ENCODE measurements at places on chromosomes 1 and 21. TPM values are rescaled to one million over a fixed set of nuclear protein-coding genes. Genes with fewer than 3 reads are reported as not detected.

GRCh38 chr1:246350745-246351144 is 156.3 kb downstream of the SMYD3 start:
- no peak for DNase-seq

DNA sequence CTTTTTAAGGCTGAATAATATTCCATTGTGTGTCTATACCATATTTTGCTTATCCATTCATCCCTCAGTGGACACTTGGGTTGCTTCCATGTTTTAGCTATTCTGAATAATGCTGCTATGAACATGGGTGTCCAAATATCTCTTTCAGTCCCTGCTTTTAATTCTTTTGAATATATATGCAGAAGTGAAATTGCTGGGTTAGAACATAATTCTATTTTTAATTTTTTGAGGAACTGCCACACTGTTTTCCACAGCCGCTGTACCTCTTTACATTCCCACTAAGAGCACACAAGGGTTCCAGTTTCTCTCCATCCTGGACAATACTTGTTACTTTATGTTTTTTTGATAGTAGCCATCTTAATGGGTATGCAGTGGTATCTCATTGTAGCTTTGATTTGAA is 65.6 kb downstream of the RIMS3 start:
- no peak for DNase-seq

- DNase-seq: no peak
Measured at GRCh38 chr21:16863908-16864307, 648.9 kb upstream of the CXADR start.

- no peak for DNase-seq
Measured at GRCh38 chr21:27426196-27426595, 459.3 kb upstream of the ADAMTS5 start.

The PALMD gene
- total RNA-seq: 35.3 TPM

Data from breast epithelium (tissue), 4 donors.